ENCODE measurements at places on chromosomes 5 and 9. TPM values are rescaled to one million over a fixed set of nuclear protein-coding genes. Genes with fewer than 3 reads are reported as not detected.

GRCh38 chr9:129576546-129577543, 44.1 kb downstream of the C9orf50 start:
- no peak for DNase-seq
- H3K36me3 ChIP-seq, result no peaks in the 10 kb centered on the region
- H3K4me1 ChIP-seq, result peaks cover 15% of the 10 kb centered on the region
- no peaks in the 10 kb centered on the region for H3K27me3 ChIP-seq
- H3K4me3 ChIP-seq, result no peak overlapping the region
- no peak overlapping the region for H3K27ac ChIP-seq

- no peak for DNase-seq
- H3K27me3 ChIP-seq, result no peaks in the 10 kb centered on the region
- peaks cover 8% of the 10 kb centered on the region for H3K4me1 ChIP-seq
- H3K36me3 ChIP-seq, result no peaks in the 10 kb centered on the region
- H3K27ac ChIP-seq, result no peak overlapping the region
- H3K4me3 ChIP-seq, result no peak overlapping the region
Observed at GRCh38 chr9:137055385-137056364, 1.8 kb upstream of the ENTPD2 start.

DNA sequence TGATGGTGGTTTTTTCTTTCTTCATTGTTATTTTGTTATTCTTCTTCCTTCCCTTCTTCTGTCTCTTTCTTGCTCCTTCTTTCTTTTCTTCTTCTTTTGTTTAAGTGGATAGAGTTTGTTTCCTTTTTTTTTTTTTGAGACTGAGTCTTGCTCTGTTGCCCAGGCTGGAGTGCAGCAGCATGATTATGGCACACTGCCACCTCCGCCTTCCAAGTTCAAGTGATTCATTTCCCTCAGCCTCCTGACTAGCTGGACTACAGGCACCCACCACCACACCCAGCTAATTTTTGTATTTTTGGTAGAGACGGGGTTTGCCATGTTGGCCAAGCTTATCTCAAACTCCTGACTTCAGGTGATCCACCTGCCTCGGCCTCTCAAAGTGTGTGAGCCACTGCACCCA, 40.3 kb downstream of the JAK2 start:
- peaks cover 6% of the 10 kb centered on the region for H3K36me3 ChIP-seq
- H3K27ac ChIP-seq, result no peak overlapping the region
- H3K27me3 ChIP-seq, result no peaks in the 10 kb centered on the region
- no peak for DNase-seq
- no peak overlapping the region for H3K4me3 ChIP-seq

- H3K4me1 ChIP-seq, result no peaks in the 10 kb centered on the region
- H3K4me3 ChIP-seq, result no peak overlapping the region
- no peak for DNase-seq
- no peaks in the 10 kb centered on the region for H3K36me3 ChIP-seq
- no peak overlapping the region for H3K27ac ChIP-seq
Observed at GRCh38 chr5:3593771-3594509, 1.7 kb upstream of the IRX1 start.

Gene CCDC180
- 18.1 TPM for total RNA-seq

- DNase-seq, result no peak
- H3K27me3 ChIP-seq, result no peaks in the 10 kb centered on the region
- no peaks in the 10 kb centered on the region for H3K4me1 ChIP-seq
- H3K27ac ChIP-seq, result no peak overlapping the region
- H3K4me3 ChIP-seq, result no peak overlapping the region
Observed at GRCh38 chr5:66417781-66418180, 178.4 kb upstream of the MAST4 start.

DNA sequence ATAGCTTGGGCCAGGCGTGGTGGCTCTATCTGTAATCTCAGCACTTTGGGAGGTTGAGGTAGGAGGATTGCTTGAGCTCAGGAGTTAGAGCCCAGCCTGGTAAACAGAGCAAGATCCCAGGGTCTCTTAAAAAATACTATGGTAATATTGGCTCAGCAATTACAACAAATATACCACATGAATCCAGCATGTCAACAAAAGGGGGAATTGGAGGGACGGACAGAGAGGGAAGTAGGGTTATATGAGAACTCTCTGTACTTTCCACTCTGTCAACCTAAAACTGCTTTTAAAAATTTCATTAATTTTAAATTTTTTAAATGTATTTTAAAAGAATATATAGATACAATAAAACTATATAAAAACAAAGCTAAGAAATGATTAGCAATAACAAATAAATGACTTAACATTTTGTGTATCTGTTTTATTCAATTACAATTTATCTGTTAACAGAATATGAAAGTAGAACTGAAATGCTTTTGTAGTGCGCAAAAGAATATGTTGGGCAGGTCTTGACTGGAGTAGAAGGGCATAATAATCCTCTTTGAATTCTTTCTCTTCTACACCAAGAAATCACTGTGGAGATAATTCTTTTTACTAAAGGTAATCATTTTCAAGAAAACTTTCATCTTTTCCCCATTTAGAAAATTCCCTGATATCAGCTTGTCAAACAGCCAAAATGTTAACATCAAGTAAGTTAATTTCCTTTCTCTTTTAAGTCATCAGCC, 12.9 kb upstream of the CDC42SE2 start:
- H3K4me3 ChIP-seq, result peak overlapping the region; percentile 46
- no peaks in the 10 kb centered on the region for H3K27me3 ChIP-seq
- H3K4me1 ChIP-seq, result peaks cover 33% of the 10 kb centered on the region
- no peaks in the 10 kb centered on the region for H3K36me3 ChIP-seq
- DNase-seq, result no peak

Measured in naive thymus-derived CD4-positive, alpha-beta T cell (primary cell).